ENCODE measurements at places on chromosomes 6 and 20.
A peak's percentile ranks its signal among the peaks of the same experiment; 100 is the strongest.

DNA sequence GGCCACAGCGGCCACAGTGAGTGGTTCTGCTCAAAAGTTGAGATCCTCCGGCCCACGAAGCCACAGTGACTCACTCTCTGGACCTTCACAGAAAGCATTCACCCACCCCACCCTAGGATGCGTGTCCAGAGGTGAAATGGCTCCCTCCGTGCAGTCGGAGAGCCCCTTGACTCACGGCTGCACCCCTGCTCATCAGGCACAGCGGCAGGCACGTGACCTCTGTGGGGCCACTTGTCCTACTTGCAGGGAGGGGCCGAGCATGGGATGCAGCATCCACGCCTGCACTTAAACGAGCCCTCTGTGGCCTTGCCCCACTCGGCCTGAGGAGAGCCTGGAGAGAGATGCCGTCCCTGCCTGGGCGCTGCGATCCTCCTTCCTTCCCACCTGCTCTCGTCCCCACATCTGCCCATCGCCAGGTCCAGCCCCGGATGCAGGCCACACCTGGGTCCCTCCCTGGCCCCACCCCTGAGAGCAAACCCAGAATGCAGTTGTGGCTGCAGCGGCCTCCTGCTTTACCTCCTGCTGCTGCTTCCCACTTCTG, 28.7 kb downstream of the NTSR1 start:
- DNase-seq = no peak

GRCh38 chr6:29976253-29976587, 33.9 kb downstream of the HLA-A start:
- DNase-seq = no peak

DNA sequence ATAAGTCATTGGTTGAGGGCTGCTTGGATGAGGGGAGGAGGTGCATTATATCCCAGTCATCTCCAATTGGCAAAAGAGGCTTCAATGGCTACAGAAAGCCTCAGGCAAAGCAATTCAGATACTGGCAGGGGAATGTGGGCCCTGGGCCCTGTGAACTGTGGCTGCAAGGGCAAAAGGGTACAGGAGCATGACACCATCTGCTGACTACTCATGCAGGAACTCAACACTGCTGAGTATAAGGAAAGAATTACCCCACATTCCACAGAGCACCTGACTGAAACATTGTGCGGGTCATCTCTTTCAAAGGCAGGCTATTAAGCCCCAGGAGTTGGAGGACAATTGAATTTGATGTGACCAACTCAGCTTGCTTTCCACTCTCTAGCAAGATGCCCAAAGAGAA, 92.1 kb upstream of the SPTLC3 start:
- no peak for DNase-seq

- DNase-seq = no peak
These were observed 1.9 kb downstream of the RAB32 start for GRCh38 chr6:146545581-146545980.

GRCh38 chr20:49583669-49584417, 15.9 kb upstream of the PTGIS start:
- peak; percentile 7 for DNase-seq

GRCh38 chr20:61991476-61991875, 74.2 kb downstream of the TAF4 start:
- DNase-seq = no peak

DNA sequence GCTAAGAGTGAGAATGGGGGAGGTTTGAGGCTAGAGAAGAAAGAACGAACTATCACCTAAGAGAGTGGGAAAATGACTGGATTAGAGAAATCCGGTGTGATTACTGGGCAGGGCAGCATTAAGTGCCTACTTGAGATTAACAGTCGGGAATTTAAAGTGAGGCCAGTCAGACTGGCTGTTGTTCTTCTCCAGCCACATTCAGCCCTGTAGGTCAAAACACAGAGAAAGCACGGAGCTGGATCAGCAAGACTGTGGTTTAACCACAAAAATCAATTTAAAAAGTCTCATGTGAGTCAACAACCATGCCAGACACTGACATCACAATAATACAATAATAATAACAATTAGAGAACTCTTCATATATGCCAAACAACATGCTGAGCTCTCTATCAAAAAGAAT, 301.9 kb upstream of the SGK1 start:
- DNase-seq = no peak

GRCh38 chr6:47967843-47968242, 143.2 kb downstream of the PTCHD4 start:
- no peak for DNase-seq

DNA sequence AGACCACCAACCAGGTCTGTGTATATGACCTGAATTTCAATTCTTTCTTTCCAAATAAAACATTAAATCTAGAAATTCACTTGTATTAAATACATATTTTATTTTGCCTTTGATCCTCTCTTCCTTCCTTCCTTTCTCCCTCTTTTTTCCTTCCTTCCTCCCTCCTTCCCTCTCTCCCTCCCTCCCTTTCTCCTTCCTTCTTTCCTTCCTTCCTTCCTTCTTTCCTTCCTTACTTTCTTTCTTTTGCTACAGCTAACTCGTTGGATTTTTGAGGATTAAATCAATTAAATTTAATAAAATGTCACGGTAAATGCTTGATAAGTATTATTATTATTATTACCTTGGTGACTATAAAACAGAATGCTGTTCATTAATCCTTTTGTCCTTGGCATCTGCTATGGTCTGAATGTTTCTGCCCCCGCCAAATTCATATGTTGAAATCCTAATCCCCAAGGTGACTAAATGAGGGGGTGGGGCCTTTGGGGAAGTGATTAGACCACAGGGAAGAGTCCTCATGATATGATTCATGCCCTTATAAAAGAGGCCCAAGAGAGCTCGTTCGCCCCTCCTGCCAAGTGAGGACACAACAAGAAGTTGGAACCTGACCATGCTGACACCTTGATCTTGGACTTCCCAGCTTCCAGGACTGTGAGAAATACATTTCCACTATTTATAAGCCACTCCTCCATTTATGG, 67.6 kb upstream of the BTBD3 start:
- no peak for DNase-seq

All from CD4-positive, alpha-beta T cell treated with Interleukin-4 for 4 hours (primary cell).